ENCODE measurements at places on chromosomes 11 and 22. TPM values are rescaled to one million over a fixed set of nuclear protein-coding genes. Genes with fewer than 3 reads are reported as not detected.

The STK33 gene
- total RNA-seq = 0.55 TPM

GRCh38 chr11:116360221-116360941 lies 412.4 kb downstream of the BUD13 start:
- no peak overlapping the region for H3K4me3 ChIP-seq
- H3K36me3 ChIP-seq = no peaks in the 10 kb centered on the region
- no peak for DNase-seq

DNA sequence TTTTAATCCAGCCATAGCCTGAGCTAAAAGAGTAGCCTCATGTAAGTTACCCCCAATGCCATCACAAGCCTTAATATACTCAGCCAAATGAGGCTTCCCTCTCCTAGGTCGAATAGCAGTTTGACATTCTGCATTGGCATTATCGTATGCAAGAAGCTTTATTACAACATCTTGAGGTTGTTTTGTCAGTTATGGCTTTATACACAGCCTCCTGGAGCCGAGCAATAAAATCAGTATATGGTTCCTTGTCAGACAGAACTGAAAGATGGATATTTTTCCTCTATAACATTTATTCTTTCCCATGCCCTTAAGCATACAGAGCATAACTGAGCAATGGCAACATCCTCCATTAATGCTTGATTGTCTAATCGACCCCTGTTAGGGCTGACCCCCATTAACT lies 5.4 kb upstream of the DNAJB13 start:
- H3K27me3 ChIP-seq = peaks cover 10% of the 10 kb centered on the region
- peaks cover 8% of the 10 kb centered on the region for H3K36me3 ChIP-seq
- no peak for DNase-seq
- H3K27ac ChIP-seq = no peak overlapping the region
- no peaks in the 10 kb centered on the region for H3K4me1 ChIP-seq

DNA sequence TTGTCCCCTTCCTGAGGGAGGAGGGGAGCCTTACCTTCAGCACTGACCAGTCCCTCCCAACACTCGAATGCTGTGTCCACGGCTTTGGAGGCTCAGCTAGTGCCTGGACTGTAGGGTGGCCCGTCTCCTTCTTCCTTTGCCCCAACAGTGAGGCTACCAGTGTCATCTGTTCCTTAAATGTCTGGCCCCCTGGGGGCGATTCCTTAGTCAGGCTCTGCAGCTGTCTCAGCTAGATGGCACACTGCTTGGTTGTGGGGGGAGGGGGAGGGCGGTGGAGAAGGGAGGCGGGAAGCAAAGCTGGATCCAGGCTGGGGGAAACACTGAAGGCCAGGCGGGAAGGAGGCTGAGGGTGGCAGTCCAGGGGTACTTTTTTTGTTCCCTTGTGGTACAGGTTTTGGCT lies at the start of gene IGSF22:
IGSF22 (minus strand) TSS at position 149 of the 400 bp plus-strand sequence. CDS start 1,952 bp downstream, outside the sequence.
- H3K36me3 ChIP-seq = no peaks in the 10 kb centered on the region
- H3K4me1 ChIP-seq = peaks cover 13% of the 10 kb centered on the region
- DNase-seq = no peak
- H3K4me3 ChIP-seq = no peak within 1 kb of the TSS

GRCh38 chr22:23530106-23530505 lies 50.0 kb downstream of the IGLL1 start:
- H3K27me3 ChIP-seq = peaks cover 26% of the 10 kb centered on the region
- no peak overlapping the region for H3K4me3 ChIP-seq
- peaks cover 10% of the 10 kb centered on the region for H3K4me1 ChIP-seq
- H3K36me3 ChIP-seq = peaks cover 10% of the 10 kb centered on the region
- DNase-seq = no peak
- H3K27ac ChIP-seq = no peak overlapping the region

- no peak overlapping the region for H3K4me3 ChIP-seq
- no peak for DNase-seq
- H3K27ac ChIP-seq = no peak overlapping the region
- H3K4me1 ChIP-seq = no peaks in the 10 kb centered on the region
- H3K36me3 ChIP-seq = no peaks in the 10 kb centered on the region
These were observed 15.8 kb upstream of the OR51T1 start for GRCh38 chr11:4865855-4866254.

DNA sequence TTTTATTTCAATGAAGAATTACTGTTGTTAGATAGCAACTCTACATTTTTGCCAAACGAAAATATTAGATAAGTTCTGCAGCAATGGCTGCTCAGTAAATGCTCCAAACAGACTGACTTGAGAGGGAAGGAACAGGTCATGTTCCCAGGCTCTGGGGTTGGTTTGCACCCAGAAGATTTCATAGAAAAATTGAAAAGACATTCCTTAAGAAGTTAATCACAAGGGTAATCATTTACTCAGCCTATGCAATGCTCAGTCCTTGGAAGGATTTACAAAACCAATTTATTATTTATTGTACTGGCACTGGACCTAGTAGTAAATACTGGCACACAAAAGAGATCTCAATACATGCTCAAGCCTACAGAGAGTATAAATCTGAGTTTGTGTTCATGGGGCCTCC lies 179.1 kb upstream of the MTNR1B start:
- no peak overlapping the region for H3K4me3 ChIP-seq
- no peaks in the 10 kb centered on the region for H3K36me3 ChIP-seq
- DNase-seq = no peak
- no peaks in the 10 kb centered on the region for H3K27me3 ChIP-seq
- no peaks in the 10 kb centered on the region for H3K4me1 ChIP-seq

DNA sequence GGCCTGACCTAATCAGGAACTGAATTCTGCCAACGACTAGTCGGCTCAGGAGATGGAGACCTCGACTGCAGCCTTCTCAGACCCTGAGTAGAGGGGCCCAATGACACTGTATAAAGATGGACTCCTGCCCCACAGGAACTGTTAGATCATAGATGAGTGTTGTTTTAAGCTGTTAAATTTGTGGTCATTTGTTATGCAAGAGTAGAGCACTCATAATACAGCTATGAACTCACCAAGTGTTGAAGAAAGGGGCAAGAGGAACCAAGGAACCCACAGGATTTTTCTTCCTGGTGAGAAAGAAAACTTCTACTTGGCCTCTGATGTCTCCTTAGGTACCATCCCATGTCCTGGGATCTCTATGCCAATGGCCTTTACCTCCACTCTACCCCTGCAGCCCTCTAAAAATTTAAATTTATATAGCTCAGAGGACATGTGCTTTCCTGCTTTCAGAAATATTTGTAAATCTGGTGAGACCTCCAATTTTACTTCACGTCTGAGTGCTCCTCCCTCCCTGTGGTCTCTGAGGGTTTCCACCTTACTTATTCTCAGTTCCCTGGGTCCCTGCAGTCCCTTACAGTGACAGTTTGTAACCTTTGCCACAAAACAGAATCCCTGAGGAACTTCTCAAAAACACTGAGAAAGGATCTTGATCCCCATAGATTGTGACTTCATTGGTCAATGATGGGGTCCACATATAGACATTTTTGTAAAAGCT lies 256.3 kb upstream of the ARHGAP20 start:
- H3K27ac ChIP-seq = no peak overlapping the region
- no peak overlapping the region for H3K4me3 ChIP-seq
- H3K27me3 ChIP-seq = peaks cover 23% of the 10 kb centered on the region
- no peak for DNase-seq
- H3K4me1 ChIP-seq = no peaks in the 10 kb centered on the region

DNA sequence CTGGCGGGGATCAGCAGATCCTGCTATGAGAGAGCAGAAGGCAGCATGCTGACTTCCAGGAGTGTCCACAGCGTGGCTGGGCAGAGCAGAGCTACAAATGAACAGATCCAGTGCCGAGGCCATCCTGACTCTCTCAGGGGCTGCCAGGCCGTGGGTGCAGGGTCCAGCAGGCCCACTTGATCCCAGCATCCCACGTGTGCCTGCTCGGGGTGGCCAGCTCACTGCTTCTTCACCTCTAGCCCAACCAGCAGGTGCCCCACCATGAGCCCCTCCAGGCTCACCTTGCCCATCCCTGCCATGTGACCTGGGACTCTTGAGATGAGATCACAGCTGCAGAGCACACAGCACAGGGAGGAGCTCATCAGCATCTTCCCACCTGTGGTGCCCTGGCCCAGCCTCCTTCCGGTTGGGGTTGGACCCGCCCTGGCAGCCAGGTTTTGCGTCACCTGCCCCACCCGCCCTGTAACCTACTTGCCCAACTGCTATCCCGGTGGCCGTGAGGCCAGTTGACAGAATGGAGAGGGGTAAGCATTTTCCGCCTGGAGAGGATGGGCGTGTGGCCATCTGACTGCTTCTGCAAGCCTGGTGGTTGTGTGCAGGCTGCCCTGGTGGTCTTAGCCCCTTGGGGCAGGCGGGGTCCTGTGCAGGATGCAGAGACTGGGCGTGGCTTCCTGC lies 11.0 kb downstream of the TANGO2 start:
- peak overlapping the region; percentile 71 for H3K27ac ChIP-seq
- peak overlapping the region; percentile 76 for H3K4me3 ChIP-seq
- H3K27me3 ChIP-seq = no peaks in the 10 kb centered on the region
- peak; percentile 43 for DNase-seq

DNA sequence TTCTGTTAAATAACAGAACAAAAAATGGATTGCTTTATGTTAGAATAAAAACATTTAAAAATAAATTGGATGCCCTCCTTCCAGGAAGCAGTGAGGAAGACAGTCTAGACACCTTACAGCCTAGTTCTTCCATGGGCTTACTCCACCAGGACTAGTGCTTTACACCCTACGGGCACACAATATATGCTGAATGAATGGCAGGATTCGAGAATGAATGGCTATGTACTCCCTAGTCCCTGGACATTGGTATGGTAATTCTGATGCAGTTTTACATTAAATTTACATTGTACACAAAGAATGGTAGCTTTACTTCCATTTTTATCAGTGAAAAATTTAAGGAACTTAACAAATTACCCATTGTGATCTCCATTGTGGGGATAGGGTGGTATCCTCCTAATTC lies 16.7 kb downstream of the TMEM218 start:
- H3K27ac ChIP-seq = no peak overlapping the region
- H3K36me3 ChIP-seq = peaks cover 4% of the 10 kb centered on the region
- H3K4me3 ChIP-seq = no peak overlapping the region
- no peaks in the 10 kb centered on the region for H3K27me3 ChIP-seq

- H3K4me1 ChIP-seq = no peaks in the 10 kb centered on the region
- H3K27me3 ChIP-seq = peaks cover 33% of the 10 kb centered on the region
- no peak overlapping the region for H3K4me3 ChIP-seq
- DNase-seq = no peak
These were observed 42.2 kb downstream of the SYT13 start for GRCh38 chr11:45243967-45244366.

DNA sequence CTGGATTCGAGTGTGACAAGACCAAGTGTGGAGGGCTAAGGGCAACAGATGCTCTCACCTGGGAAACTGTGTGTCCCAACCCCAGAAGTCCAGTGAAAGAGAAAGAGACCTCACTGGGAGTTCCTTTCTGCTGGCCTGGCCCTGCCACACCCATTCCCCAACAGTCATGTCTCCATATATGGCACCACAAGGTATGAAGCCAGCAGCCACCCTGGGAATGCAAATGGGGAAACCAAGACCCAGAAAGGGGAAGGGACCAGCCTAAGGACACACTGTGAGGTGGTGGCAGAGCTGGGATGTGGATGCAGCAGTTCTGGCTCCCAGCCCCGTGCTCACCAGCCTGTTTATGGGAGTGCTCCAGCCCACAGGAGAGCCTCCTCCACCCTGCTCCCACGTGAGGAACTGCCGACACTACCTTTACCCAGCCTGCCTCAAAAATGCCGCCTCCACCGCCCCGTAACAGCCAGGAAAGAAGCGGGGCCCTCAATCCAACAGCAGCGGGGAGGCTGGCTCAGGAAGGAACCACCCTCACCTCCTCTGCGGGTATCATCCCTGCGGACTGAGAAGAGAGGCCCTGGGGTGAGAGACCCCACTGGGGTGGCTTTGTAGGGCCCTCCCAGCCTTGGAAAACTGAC lies 12.6 kb downstream of the LMO1 start:
- peaks cover 3% of the 10 kb centered on the region for H3K4me1 ChIP-seq
- H3K27ac ChIP-seq = no peak overlapping the region
- H3K4me3 ChIP-seq = no peak overlapping the region

- H3K4me1 ChIP-seq = peaks cover 7% of the 10 kb centered on the region
- H3K27me3 ChIP-seq = peaks cover 28% of the 10 kb centered on the region
- no peak overlapping the region for H3K4me3 ChIP-seq
- no peak for DNase-seq
- no peaks in the 10 kb centered on the region for H3K36me3 ChIP-seq
- no peak overlapping the region for H3K27ac ChIP-seq
These were observed 96.6 kb upstream of the AKIP1 start for GRCh38 chr11:8814209-8814922.

- no peak for DNase-seq
- peaks cover 4% of the 10 kb centered on the region for H3K36me3 ChIP-seq
- no peak overlapping the region for H3K27ac ChIP-seq
- H3K27me3 ChIP-seq = peaks cover 49% of the 10 kb centered on the region
- no peak overlapping the region for H3K4me3 ChIP-seq
These were observed 14.3 kb upstream of the TOLLIP start for GRCh38 chr11:1323774-1324173.

The PLCB3 gene
- 5.9 TPM for total RNA-seq

The OR5P2 gene
- total RNA-seq = not detected

GRCh38 chr22:48635816-48636215 lies 1191.9 kb downstream of the BRD1 start:
- no peaks in the 10 kb centered on the region for H3K36me3 ChIP-seq
- H3K4me1 ChIP-seq = peaks cover 2% of the 10 kb centered on the region
- no peak for DNase-seq
- peaks cover 13% of the 10 kb centered on the region for H3K27me3 ChIP-seq
- H3K27ac ChIP-seq = no peak overlapping the region
- H3K4me3 ChIP-seq = no peak overlapping the region

All from T-helper 17 cell (primary cell).